ENCODE measurements at places on chromosomes 2 and 18.

GRCh38 chr2:212441141-212441540, 97.5 kb downstream of the ERBB4 start:
- DNase-seq: no peak

DNA sequence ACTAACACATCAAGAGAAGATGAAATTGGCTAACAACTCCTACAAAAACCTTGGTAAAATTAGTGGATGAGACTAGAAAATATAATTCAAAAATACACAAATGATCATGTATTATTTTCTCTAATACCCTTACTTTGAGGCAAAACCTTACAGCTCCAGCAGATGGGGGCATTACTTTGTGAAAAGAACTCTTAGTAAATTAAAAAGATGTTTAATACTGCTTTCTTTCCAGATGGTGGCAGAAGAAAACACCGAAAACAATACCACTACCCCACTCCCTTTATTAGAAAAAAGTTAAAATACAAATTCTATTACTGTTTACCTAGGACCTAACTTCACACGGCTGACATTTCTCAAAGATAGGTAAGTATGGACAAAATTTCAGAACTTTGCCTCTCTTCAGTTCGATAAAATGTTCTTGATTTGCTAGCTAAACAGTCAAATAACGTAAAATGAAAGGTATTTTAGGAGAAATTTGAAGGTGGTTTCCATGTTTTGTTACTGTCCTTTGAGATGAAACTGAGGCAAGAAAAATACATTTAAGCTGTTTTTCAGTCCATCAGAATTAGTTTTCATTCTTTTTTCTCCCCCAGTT, 30.6 kb downstream of the ORC4 start:
- DNase-seq: peak; percentile 32

DNA sequence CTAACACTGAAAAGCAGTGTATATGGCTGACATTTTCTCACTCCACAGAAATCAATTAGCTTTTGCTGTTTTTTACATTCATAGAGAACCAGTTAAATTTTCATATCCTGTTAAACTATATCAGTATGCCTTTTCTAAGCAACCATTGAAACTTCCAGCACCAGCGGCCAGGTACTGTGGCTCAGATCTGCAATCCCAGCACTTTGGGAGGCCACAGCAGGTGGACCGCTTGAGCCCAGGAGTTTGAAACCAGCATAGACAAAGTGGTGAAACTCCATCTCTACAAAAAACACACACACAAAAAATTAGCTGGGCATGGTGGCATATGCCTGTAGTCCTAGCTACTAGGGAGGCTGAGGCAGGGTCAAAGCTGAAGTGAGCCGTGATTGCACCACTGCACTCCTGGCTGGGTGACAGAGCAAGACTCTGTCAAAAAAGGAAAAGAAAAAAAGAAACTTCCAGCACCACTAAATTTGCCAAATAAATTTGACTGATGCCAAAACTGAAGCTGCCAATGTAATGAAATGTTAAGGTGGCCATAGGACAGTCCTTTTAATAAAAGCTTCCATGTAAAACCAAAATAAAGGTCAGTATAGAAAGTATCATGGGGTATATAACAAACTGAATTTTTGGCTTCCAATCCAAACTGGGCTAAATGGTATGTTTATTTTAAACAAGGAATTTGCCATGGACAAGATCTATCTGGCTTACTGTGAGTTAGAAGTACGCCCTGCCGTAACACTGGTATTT, 3.5 kb downstream of the SFT2D3 start:
- DNase-seq: no peak

- DNase-seq: no peak
Observed at GRCh38 chr2:153770359-153770991, 101.2 kb upstream of the GALNT13 start.

DNA sequence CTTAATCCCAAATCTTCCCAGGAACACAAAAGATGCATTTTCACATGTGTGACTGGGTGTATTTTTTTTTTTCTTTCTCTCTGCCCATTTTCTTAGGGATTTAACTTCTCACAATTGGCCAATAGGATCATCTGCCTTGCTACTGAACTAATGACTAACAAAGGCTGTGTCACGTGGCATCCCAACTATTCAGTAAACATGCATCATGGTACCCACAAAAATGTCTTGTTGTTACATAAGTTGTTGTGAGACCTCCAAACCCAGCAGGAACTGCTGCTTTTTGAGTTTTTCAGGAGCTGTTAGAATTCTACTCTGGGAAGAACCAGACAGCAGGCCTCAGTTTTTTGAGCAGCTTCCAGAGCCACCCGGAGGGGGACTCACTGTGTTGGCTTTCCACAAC, 31.9 kb downstream of the GAD1 start:
- no peak for DNase-seq

DNA sequence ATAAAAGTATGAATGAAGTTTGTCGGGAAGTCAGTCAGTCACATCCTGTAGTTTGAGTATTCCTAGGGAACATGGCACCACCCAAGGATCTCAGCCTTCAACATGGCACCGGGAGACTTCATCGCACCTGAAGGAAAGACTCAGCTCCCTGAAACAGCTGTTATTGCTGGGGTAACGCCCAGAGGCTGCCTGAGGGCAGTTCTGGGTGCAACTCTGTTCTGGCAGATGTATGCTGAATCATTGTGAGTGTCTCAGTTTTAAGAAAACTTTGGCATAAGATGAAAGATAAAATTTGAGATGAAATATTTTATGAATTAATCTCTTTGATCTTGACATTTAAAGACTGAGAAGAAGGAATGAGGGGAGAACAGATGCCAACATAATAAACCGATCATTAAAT, 49.9 kb upstream of the SERPINB2 start:
- no peak for DNase-seq

DNA sequence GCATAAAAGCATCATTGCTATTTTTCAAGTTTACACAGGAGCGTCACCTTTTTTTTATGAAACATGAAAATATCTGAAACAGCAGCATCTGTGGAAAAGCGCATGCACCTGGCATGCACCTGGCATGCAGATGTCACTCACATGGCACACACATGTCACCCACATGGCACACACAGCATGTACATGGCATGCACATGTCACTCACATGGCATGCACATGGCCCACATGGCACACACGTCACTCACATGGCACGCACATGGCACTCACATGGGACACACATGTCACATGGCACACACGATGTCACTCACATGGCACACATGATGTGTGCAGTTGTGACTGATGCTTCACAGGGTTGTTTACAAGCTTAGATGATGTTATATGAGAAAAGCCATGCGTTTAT, 188.0 kb downstream of the ZNF407 start:
- no peak for DNase-seq

GRCh38 chr2:24238158-24238557, 63.3 kb downstream of the FAM228A start:
- no peak for DNase-seq

- DNase-seq: no peak
Observed at GRCh38 chr2:226898897-226899296, 63.0 kb downstream of the RHBDD1 start.

DNA sequence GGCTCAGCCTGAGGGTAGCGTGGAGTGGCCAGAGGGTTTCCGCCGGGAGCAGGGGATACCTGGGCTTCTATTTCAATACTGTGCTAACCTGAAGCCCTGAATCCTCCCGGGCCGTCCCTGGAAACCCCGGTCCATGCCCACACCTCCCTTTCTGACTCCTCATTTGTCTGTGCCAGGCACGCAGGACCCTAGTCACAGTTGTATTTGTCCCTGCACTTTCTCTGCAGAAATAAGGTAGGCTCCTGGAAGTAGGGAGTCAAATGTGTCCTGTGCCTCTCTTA, 418.8 kb upstream of the HS6ST1 start:
- no peak for DNase-seq

GRCh38 chr2:97981961-97982360, 13.8 kb downstream of the TMEM131 start:
- DNase-seq: no peak

DNA sequence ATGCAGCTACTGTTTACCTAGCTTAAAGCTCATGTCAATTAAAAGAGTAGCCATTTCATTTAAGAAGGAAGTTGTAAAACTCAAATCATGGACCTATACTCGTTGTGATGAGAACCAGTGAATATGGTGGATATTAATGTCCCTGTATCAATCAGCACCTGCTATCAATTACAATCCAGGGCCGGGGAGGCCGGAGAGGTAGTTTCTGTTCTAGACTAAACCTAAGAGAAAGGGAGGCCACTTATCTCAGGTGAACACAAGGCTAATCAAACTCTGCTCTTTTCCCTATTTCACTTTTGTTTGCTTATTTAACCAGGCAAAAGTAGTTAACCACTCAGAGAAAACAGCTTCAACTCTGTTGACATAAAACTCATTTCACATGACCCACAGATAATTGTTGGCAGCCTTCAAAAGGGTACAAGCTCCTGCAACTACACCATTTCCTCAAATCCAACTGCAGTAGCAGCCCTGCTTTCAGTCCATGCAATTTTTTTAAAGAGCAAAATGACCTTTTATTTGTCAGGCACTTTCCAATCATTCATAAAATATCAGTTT, 27.8 kb upstream of the SLC9A2 start:
- no peak for DNase-seq

DNA sequence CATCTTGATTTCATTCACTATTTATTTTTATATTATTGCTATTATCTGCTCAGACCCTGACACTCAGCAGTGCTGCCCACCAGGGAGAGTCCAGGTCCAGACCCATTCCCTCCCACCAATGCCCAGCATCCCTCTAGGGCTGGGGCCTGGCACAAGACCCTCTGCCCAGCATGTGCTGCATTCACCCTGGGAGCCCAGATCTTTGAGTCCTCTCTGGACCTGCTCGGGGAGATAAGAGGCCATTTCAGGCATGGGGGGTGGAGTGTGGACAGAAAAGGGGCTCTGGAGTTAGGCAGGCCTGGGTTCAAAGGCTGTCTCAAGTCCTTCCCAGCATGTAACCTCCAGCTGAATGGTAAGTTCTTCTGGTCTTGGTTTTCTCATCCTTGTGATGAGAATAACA, 209.6 kb downstream of the CYP26B1 start:
- DNase-seq: no peak

GRCh38 chr2:16621316-16621715, 44.3 kb downstream of the CYRIA start:
- DNase-seq: no peak

DNA sequence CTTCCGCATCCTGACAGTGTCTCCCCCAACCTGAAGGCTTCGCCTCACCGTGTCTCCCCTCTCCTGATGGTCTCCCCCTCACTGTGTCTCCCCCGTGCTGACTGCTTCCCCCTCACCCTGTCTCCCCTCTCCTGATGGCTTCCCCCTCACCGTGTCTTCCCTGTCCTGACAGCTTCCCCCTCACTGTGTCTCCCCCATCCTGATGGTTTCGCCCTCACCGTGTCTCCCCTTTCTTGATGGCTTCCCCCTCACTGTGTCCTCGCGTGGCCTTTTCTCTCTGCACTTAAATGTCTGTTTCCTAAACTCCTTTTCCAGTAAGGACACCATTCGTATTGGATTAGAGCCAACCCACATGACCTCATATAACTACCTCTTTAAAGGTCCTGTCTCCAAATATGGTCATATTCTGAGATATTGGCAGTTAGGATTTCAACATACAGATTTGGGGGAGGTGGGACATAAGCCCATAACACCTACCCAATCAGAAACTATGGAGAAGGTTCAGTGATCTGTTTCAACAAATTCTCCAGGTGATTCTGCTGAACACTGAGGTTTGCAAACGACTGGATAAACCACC, 47.9 kb upstream of the RAB27B start:
- no peak for DNase-seq

- no peak for DNase-seq
Observed at GRCh38 chr2:201827621-201828020, 21.3 kb downstream of the CDK15 start.

DNA sequence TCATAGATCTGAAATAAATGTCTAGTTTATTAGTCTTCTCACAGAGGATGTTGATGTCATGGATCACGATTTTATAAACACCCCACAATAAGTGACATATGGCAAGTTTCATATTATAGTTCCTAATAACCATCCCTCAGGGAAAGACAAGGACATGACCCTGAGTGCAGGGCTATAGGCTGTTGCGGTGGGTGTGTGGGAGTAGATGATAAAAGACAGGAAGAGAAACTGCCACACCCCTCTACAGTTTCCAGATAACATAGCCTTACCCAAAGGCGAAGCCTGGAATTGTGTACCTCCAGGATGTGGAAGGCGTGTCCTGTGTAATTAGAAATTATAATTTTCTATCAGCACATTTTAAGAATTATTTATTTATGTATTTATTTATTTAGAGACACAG, 2.4 kb upstream of the NEDD4L start:
- no peak for DNase-seq

DNA sequence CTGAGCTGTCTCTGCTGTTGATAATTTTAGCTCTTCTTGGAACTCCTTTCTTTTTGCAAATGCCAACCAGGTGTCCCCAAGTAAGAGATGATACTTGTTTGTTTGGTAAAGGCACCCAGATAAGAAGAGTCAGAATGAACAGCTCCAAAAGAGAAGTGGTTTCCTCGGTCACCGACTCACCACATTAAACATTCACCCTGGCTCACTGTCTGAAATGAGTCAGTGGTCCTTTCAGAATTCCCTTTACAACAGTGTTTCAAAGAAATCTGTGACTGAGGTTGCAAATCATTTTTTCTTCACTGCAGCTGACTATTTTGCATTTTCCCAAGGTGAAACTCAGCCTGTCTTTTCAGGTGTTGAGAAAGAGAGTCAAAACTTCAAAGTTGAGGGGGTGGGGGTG, 16.2 kb upstream of the CXCR4 start:
- peak; percentile 73 for DNase-seq

DNA sequence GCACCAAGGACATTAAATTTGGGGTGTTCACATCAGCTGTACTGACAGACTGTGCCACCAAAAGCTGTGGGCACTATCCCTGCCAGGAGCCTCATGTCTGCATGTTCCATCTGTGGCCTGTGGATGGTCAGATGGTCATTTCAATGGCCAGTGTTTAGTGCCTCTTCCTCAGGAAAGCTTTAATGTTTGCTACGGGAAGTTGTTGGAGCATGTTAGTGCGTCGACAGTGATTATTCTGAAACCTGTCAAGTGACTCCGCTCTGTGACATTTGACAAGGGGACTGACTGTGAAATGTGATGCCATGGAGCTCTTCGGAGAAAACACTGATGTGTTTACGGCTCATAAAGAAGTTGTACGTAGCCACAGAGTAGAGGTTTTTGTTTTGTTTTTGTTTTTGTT, 18.7 kb upstream of the RGPD4 start:
- no peak for DNase-seq

GRCh38 chr2:180017784-180018183, 10.7 kb upstream of the CWC22 start:
- DNase-seq: no peak

DNA sequence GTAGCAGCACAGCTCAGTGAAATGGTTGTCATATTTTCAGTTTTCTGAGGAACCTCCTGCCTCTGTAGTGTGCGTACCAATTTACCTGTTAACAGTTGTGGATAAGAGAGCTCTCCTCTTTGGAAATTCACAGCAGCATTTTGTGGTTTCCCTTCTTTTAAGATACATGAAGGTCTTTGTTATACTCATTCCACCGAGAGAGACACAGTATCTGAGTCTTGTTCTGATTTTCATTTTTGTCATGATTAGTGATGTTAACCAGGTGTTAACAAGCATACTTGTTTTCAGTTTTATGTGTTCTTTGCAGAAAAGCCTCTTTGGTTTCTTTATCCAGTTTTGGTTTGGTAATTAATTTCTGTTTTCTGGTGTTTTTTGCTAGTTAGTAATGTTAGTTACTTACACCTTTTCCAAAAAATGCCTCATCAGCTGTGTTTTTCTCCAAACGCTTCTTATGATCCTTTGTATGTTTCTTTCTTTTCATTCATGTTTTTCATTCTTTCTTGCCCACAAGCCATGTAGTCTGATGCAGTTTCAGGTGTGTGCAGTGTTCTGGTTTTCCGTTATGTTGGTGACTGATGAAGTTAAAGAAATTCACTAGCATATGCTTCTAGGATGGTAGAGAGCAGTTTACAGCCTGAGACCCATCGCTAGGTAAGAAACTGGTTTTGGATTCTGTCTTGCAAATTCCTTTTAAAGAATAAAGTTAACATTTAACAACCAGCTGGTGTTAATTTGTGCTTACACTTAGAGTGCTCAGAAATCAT, 30.1 kb downstream of the CCDC74A start:
- no peak for DNase-seq
